ENCODE measurements at places on chromosomes 7 and 10.
A peak's percentile ranks its signal among the peaks of the same experiment; 100 is the strongest.

- DNase-seq = no peak
Measured at GRCh38 chr7:81066797-81067196, 147.9 kb upstream of the SEMA3C start.

- no peak for DNase-seq
Measured at GRCh38 chr7:133539016-133539415, 286.1 kb downstream of the EXOC4 start.

GRCh38 chr10:52485462-52485861 is 171.4 kb downstream of the DKK1 start:
- no peak for DNase-seq

GRCh38 chr10:78184851-78185692 is 151.4 kb downstream of the RPS24 start:
- no peak for DNase-seq

DNA sequence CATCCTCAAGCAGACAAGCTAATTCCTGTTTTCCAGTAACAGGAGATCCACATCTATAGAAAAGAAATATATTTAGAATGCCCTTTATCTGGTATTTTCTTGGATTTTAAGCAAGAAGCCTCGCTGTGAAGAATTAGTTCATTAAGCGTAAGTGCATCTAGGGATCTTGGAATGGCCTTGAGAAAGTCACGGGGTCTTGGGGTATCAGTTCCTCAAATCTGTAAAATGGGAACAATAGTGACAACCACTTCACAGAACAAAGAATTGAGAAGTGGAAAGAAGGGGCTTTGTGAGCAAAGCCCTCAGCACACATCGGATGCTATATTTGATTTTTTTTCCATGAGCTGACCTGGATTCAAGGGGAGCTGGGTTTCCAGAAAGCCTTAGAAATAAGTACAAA is 32.3 kb upstream of the WDFY4 start:
- DNase-seq = no peak

GRCh38 chr7:18515067-18515466 is 19.5 kb downstream of the HDAC9 start:
- DNase-seq = no peak

GRCh38 chr7:64888561-64888900 is 14.5 kb upstream of the ZNF273 start:
- DNase-seq = no peak

GRCh38 chr10:96718304-96718990 is 1.9 kb downstream of the PIK3AP1 start:
- no peak for DNase-seq

DNA sequence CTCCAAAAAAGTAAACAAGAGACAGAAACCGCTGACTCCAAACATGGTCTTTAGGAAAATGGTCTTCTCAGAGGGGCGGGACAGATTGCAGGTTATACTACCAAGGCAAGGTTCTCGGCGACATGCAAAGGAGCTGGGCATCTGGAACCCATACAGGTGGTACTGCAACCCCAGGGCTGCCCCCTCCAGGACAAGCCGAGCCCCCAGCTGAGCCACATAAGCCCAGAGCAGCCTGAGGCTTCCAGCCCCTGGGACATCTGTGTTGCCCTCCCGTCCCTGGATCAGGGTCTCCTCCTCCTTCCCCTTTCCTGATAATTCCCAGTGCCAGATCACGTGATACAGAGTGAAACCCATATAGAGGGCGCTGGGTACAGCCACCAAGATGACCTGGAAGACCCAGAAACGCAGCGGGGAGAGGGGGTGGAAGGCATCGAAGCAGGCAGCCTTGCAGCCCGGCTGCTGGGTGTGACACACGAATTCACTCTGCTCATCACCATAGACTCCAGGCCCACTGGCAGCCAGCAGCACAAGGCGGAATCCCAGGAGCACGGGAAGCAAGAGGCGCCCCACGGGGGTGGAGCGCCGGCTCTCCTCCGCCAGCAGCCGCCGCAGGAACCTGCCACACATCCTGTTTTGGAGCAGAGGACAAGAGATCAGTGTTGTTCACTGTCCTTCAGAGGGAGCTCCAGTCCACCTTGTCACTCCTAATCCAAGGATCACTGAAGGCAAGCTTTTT is at the start of gene GJC3:
TSS of gene GJC3 (minus strand) at position 627 of the 736 bp plus-strand sequence. CDS start at position 627, 0 bp downstream.
- peak; percentile 91 for DNase-seq

GRCh38 chr10:67815571-67816059 is 22.4 kb downstream of the DNAJC12 start:
- peak; percentile 67 for DNase-seq

DNA sequence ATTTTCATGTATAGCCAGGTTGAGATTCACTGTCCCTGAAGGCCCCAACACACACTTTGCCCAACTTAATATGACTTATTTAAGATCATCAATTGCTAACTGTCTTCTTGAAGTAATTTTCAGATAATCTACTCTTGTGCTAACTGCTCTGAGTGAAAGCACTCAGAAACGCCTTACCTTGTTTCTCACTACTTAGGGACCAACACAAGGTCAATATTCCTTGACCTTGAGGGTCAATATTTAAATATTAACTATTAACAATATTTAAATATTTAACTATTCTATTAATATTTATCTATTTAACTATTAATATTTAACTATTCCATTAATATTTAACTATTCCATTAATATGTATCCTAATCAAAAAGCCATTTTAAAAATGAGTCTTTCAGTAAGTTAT is 26.0 kb upstream of the HNRNPH3 start:
- no peak for DNase-seq

DNA sequence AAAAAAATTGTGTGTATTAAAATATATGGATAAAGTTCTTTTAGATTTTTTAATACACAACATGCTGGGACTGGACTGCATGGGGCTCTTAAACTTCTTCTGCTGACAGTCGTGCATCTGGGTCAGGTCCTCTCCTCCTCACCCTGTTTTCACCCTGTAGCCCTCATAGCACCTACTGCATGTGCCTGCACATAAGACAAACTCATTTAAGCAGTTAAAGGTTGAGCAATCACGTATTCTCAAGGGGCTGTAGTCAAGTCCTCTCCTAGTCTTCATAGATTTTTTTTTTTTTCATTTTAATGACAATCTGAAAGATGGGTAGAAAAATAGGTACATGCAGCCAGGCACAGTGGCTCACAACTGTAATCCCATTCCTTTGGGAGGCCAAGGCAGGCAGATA is 23.6 kb upstream of the PDCD4 start:
- no peak for DNase-seq

DNA sequence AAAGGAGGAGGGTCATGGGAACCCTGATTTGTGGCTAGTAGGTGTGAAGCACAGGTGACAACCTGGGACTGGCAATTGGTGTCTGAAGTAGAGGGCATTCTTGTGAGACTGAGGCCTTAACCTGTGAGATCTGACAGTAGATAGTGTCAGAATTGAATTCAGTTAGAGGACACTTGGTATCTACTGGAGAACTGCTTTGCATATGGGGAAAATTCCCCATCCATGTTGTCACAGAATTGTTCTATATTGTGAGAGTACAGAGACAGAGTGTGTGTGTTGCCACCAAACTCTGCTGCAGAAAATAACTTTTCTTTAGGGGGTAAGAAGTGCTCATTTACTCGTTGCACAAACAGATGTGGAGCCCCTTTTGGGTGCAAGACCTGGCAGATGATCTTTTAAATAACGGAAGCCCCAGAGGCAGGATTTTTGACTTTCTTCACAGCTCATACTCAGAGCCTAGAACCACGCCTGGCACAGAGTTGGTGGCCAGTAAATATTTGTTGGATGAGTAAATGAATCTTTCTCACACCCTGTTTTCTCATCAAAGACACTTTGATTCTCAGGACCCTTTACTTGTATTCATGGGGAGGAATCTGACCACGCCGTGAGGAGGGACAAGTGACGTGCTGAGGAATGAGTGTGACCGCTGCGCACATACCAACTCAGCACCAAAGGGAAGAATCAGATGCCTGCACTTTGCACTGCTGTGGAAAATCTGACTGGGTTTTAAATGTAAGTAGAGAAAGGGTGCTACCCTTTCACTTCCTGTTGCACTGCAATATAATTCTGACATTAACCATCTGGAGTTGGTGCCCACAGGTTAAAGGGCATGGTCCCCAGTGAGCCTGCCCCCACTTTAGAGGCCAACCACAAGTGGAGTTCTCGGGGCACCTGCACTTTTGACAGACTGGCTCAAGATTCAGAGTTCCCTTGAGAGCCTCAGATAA is 39.2 kb upstream of the SDHAF3 start:
- DNase-seq = no peak

GRCh38 chr10:115214829-115215228 is 121.7 kb downstream of the ATRNL1 start:
- no peak for DNase-seq

- DNase-seq = no peak
Measured at GRCh38 chr7:86454753-86455152, 189.0 kb upstream of the GRM3 start.

GRCh38 chr7:139949629-139950028 is 113.1 kb downstream of the PARP12 start:
- DNase-seq = no peak

GRCh38 chr7:77426521-77427051 is 10.4 kb upstream of the GSAP start:
- DNase-seq = no peak

- DNase-seq = no peak
Measured at GRCh38 chr7:36621396-36621795, 102.9 kb downstream of the AOAH start.

DNA sequence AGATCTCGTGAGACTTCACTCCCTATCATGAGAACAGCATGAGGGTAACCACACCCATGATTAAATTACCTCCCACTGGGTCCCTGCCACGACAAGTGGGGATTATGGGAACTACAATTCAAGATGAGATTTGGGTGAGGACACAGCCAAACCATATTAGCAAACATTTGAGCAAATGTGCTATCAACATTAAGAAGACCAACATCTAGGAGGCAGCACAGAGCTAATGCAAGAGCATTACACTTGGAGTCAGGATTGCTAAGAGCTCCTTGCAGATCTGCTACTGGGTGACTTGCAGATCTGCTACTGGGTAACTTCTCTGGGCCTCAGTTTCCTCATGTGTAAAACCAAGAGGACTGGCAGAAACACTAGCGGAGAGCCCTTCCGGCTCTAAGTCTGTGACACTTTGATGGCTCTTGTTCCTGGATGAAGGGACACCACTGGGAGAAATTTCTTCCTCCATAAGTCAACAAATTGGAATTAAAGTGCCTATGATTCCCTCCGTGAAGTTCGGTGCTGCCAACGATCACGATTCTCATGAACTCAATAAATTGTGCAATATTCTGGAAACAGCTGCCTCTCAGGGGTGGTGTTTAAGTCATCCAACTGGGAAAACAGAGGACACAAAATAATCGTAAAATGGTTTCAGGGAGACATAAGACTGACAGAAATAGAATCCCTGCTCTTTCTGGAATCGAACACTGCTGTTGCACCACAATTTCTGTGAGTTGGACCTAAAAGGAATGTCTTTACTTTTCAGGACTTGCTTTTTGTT is 115.8 kb upstream of the ITGB1 start:
- no peak for DNase-seq
